ENCODE measurements at places on chromosomes 7 and 10. TPM values are rescaled to one million over a fixed set of nuclear protein-coding genes. Genes with fewer than 3 reads are reported as not detected.

- ATAC-seq = no peak
These were observed 223.2 kb downstream of the FANK1 start for GRCh38 chr10:126119599-126119998.

- no peak for ATAC-seq
These were observed 83.6 kb downstream of the GPR37 start for GRCh38 chr7:124681946-124682345.

DNA sequence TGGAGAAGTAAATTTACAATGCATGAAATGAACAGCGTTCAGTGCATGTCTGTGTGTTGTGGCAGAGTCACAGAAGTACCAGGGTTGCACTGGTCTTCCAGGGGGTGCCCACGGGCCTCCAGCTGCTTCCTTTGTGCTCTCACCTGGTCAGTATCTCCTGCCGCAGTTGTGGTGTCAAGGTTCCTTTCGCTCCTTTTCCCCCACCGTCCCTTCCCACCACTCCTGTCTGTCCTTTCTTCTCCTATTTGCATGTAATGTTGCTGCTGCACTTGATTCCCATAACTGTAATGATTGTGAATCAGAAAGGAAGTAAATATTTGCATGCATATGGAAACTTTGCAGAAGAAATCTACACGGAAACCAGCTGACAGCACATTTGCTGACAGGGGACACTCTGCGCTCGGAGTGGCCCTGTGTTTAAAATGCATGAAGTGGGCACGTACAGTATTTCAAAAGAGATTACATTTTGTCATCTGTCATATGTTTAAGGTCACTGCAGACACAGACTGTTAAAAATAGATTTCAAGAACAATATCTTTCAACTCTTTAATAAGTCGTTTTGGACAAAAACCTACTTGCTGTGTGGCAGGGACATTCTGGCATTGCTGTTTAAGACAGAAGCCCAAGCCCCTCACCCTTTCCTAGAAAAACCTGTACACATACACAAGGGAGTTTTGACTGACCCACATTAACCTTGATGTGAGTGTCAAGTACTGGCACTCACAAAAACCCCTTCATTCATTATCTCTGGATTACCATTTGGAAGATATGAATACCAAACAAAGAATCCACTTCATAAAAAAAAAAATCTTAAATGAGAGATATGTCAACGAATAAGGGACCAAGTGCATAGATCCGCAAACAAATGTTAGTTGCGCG lies 336.7 kb upstream of the KLF6 start:
- no peak for ATAC-seq

DNA sequence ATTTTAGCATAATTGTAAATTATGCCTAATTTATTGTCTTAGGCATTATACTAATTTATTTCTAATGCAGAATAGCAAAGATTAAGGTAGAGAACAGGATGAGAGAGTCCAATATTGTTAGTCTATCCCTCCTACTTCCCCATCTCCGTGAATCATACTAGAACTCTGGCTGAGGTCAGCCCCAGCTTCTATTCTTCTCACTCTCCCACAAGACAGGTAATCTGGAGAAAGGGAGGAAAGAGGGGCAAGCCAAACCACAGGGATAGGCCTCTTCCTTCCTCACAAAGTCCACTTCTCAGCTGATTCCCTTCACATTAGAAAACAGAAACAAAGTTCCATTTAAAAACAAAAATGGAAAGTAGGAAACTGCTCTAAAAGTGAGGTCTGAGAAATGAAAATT lies 117.5 kb upstream of the LAMB4 start:
- ATAC-seq = no peak

DNA sequence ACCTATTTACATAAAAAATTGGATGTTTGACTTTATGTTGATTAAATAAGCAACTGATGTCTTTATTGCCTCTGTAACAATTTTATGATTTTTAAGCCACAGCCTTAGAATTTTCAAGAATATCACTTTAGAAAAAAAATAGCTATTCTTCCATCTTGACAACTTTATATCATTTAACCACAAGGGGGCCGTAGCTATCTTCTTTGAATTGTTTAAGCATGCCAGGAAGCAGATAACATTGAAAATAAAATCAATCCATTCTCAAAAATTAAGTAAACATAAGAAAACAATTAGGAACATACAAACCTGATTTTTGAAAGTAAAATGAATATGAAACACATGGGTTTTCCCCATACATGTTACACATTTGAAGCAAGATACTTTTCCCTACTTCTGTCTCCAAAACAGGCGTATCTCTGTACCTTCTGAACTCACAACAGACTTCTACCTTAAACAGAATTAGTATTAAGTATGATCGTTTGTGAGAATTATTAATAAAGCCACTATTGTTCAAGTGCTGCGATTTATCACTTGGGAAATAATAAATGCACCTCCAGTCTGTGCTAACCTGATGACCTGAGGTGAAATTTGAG lies 209.0 kb downstream of the CACNA2D1 start:
- no peak for ATAC-seq

- no peak for ATAC-seq
These were observed 20.4 kb downstream of the SHH start for GRCh38 chr7:155791836-155792235.

DNA sequence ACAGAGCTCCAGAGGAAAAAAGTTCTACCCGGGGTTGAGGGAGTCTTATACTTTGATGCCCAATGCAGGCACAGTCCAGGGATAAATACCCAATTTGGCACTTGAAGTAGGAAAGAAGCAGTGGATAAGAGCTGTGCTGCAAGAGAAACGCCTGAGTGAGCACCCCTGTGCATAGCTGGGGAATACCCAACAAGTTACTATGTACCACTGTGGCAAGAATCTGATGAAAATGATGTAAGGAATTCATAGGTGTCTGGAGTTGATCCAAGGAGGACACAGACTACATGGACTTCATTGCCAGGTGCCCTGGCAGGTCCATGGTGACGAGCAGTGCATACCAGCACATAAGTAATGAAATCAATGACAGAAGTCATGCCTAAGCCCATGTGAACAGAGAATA lies 183.7 kb upstream of the FEZF1 start:
- no peak for ATAC-seq

GRCh38 chr10:110399106-110399964 lies 94.6 kb upstream of the SMNDC1 start:
- ATAC-seq = peak; percentile 75

DNA sequence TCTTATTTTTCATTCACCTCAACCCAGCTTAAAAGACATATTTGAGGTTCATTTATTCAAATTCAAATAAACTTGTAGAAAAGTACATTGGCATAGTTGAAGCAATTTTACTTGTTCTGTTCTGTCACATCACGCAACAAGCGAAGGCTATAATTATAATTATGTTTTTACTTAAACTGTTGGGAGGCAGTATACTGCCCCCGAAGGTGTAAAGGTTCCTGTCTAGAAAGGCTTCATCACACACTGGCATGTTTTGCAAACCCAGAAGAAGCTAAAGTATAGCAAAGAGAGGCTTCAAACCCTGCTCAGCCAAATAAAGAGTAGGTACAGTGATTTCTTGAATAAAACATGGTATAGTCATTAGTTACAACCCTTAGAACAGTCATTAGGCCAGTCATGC lies 62.6 kb downstream of the CDCA7L start:
- ATAC-seq = no peak

DNA sequence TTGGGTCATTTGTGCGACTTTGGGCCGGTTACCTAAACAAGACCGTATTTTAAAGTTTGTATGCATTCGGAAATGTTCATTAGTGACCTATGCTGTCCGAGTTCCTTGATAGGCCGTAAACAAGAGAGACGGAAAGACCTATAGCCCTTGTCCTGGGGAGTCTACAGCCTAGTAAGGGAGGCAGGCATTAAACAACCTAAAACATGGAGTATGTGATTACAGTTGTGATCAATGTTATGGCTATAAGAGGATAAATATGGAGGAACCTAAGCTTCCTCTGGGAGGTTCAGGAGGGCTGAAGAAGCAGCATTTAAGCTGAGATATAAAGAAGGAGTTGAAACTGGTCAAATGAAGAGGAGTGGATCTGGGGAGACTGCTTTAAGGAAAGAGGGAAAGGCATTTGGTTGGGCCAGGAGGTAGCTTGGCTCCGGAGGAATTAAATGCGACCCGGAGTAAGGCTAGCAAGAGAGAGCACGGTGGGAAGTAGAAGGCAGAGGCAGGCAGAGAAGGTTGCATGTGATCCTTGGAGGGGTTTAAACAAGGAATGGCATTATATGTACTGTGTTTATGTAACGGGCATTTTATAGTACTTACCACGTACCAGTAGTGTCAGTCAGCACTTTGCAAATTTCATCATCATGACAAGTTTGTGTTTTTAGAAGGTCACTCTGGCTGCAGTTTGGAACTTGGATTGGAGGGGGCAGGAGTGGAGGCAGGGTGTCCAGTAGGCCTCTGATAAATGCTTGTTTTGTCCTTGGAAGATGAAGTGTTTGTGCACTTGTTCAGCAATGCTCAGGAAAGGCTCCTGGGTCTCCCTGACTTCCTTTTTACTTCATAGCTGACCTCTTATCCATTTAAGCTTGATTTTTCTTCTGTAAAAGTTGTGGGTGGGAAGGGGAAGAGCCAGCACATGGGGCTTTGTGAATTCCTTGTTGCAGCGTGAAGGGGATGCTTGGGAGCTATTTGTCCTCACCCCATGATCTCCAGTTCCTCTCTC lies 1.0 kb upstream of the AVPI1 start:
- ATAC-seq = no peak

DNA sequence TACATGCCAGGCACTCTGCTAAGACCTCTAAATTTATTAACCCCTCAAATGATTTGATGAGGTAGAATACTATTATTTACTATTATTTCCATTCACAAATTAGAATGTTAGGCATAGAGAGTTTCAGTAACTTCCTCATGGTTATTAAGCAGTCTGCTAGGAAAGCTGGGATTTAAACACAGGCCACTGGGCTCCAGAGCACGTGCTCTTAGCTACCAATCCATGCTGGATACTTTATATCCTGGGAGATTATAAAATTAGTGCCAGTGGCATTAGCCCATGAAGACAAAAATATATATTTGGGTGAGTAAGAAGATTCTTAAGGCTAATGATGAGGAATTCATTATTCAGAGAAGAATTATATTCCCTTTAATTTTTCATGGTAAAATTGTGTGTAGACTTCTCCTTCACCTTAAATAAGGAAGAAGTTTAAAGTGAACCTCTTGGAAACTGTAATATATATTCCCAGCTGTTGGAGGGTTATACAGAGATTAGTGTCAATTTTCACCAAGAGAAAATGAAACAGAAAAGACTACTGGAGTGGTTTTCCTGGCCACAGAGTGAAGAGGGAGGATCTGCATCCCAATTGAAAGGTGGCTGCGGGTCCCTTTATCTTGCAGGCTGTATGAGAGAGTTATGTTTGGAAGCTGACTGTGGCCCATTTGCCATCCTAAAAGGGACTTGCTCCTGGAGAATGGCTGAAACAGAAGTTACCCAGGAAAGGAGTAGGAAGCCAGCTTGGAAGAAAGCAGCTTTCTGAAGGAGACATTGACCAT lies 334.3 kb upstream of the TEX47 start:
- ATAC-seq = no peak

DNA sequence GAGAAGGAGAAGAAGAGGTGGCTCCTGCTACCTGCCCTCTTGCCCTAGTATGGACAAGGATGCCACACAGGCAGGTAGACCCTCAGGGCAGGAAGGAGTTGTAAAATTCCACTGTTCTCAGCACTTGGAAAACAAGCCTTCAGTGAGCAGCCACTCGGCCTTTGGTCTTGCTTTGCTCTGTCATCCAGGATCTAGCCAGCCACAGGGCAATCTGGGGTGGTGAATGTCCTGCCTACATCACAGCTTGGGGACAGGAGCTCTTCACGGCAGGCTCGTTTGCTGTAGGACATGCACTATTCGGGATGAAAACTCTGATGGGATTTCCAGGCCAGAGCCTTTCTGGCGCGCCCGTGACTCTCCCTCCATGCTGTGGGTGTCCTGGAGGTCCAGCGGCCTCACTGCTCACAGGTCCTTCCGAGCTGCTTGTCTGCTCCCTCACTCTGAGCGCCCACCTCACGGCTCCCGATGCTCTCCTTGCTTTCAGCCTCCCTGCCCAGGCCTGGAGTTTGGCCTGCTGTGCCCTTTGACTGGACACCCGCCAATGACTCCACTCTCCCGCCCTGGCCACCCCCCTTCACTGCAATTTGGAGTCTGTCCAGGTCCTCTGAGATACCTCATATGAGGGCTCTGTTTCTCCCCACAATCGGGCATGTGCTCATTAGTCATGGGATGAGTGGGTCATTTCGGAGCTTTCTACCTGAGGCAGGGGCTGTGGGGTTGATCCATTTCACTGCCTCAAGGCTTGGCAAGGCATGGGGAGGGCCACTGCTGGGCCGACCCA lies 227.2 kb upstream of the GRB10 start:
- ATAC-seq = no peak

DNA sequence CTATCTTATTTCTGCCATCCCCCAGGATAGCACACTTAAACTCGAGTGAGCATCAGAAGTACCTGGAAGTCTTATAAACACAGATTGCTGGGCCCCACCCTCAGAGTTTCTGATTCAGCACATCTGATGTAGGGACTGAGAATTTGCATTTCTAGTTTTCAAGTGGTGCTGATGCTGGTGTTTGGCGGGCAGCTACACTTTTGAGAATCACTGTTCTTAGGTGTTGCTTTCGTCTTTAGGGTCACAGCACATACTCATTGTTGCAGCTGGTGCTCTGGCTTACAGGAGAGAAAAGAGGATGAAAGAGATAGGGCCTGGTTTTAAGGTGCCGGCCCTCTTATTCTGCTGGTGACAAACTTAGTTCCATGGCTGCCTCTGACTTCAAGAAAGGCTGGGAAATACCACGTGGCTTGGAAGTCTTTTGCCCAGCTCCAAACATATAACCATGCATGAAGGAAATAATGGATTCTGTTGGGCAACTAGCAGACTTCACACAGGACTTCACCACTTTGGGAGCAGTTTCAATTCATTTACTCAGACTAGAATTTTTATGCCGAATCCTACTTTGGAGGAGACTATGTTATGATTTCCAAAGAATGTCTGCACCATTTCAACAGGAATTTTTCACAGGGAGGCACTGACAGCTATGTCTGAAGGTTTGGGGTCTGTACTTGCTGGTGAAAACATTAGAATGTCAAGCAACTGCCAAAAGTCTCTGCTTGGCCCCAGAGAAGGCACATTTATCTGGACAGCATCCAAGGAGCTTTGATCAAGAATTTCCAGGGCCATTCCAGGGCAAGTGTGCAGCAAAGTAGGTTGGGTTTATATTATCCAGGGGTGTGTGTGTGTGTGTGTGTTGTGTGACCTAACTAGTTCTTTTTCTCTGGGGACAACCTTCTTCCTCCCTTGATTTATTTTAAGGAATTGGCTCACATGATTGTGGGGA lies 6.9 kb upstream of the MINDY4 start:
- no peak for ATAC-seq

ZNF485 gene
- 2.5 TPM for total RNA-seq

FGFR2 gene
- total RNA-seq = 27.4 TPM

TFPI2 gene
- 0.24 TPM for total RNA-seq

LRCH4 gene
- 19.3 TPM for total RNA-seq

NYAP1 gene
- total RNA-seq = 0.16 TPM
